ENCODE measurements at places on chromosomes 6 and 20.

- no peak for DNase-seq
These were observed 22.3 kb downstream of the NPEPL1 start for GRCh38 chr20:58714923-58715351.

DNA sequence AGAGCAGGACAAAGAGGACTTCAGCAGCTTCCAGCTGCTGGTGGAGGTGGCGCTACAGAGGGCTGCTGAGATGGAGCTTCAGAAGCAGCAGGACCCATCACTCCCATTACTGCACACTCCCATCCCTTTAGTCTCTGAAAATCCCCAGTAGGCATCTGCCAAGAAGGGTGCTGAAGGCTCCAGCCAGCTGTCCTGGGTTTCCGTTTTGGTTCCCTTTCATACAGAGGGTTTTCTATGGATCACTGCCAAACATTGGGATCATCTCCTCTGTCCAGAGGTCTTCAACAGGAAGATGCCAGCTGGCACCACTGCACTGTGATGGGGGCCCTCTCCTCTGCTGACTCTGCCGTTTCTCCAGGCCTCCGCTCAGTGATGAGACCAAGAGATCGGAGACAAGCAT lies 14.3 kb upstream of the RAB5IF start:
- no peak for DNase-seq

DNA sequence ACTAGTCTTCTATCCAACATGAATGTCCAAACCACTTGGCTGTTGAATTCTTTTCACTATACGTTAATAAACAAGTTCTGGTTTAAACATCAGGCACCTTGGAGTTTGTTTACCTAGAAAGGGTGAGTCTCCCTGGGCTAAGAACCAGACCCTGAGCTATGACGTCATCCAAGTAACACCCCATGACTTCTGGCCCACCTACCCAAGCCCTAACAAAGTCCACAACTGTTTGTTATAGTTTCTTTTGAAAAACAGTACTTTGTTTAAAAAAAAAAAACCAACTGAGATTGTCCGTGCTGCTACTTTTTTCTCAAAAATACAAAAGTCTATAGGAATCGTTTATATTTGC lies 146.9 kb upstream of the BEND6 start:
- no peak for DNase-seq

GRCh38 chr20:32235331-32236047 lies 27.8 kb downstream of the POFUT1 start:
- DNase-seq, result no peak

GRCh38 chr20:63290677-63291472 lies 2.1 kb upstream of the COL20A1 start:
- peak; percentile 69 for DNase-seq

DNA sequence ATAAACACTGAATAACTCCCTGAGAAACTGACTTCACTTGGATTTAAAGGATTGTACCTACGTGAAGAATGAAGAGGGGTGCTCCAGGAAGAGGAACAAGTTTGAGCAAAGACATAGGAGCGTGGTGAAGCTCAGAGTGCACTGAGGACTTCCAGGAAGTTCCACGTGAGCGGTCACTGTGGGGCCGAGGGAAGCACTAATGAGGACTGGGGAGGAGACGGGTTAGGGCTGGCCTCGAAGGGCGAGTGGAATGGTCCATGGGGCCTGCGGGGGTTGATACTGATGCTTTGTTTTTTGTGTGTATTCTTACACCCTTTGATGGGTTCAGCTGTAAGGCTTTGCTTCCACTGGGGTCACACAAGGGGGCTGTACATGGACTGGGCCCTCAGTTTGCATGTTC lies 91.9 kb downstream of the CDH4 start:
- no peak for DNase-seq

- DNase-seq, result no peak
These were observed 78.0 kb downstream of the RWDD2A start for GRCh38 chr6:83270971-83271719.

GRCh38 chr6:53179961-53180651 lies 31.5 kb upstream of the GCM1 start:
- peak; percentile 14 for DNase-seq

DNA sequence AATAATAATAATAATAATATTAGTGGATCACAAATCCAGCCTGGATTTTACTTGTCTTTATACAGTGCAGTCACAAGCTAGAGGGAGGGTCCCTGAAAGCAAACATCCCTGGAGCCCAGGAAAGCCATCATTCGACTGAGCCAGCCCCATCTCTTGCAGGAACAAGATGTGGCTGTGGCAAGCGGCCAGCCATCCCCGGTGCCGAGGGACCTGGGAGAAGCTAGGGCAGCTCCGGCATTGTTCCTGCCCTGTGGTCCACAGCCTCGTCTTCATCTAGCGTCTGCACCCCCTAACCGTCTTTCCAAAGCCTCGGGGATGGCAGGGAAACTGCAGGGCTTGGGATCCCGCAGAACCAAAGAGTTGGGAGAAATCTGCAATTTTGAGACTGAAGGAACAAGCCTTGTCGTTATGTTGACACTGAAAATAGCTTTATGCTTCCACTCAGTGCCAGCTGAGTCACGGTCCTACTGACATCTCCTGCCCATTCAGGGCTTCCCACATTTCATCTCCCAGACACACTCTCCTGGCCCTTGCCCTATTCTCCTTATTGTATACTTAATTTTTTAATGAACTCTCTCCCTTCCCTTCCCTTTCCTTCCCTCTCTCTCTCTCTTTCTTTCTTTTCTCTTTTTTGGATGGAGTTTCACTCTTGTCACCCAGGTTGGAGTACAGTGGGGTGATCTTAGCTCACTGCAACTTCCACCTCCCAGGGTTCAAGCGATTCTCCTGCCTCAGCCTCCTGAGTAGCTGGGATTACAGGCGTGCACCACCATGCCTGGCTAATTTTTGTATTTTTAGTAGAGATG lies 62.5 kb upstream of the ZNFX1 start:
- no peak for DNase-seq

DNA sequence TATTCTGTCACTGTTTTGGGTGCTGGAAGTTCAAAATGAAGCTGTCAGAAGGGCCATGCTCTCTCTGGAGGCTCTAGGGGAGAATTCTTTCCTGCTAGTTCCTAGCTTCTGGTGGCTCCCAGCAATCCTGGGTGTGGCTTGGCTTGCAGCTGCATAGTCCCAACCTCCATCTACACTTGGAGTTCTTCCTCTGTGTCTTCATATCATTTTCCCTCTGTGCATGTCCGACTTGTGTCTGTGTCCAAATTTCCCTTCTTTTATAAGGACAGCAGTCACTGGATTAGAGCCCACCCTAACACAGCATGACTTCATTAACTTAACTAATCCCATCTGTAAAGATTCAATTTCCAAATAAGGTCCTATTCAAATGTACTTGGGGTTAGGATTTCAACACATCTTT lies 23.3 kb upstream of the ENPP1 start:
- DNase-seq, result no peak

DNA sequence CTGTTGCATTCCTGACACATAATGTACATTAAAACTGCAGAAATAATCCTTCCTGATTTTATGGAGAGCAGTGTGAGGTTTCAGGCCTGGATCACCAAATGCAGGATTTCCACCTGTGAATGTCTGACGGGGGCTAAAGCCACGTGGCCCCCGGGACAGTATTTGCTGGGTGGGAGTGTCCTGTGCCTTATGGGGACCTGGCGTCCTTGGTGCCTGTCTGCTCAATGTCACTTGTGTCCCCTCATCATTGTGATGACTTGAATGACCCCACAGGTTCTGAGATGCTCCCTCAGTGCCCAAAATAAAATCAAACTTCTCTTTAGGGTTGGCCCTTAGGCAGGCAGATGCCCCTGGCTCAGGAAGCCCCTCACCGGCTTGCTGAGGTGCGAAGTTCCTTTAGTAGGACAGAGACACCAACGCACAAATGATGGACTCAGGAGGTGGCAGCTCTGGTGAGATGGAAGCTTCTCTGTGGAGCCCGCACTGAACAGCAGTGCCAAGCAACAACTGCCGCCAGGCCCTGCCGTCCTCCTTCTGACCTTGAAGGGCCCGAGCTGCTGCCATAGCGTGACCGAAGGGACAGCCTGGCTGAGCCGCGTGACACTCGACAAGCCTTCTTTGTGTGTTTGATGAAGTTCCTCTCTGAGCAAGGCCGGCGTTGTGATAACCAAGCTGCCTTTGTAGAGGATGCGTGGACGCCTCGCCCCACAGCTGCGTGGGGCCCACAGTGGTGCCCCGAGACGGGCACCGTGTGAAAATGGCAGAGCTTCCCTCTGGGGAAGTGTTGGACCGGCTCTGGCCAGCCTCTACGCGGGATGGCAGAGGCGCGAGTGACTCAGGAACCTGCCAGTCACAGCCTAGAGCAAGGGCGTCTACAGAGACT lies 30.9 kb downstream of the FRMD1 start:
- DNase-seq, result no peak

- no peak for DNase-seq
These were observed 48.8 kb downstream of the PRL start for GRCh38 chr6:22247916-22248482.

DNA sequence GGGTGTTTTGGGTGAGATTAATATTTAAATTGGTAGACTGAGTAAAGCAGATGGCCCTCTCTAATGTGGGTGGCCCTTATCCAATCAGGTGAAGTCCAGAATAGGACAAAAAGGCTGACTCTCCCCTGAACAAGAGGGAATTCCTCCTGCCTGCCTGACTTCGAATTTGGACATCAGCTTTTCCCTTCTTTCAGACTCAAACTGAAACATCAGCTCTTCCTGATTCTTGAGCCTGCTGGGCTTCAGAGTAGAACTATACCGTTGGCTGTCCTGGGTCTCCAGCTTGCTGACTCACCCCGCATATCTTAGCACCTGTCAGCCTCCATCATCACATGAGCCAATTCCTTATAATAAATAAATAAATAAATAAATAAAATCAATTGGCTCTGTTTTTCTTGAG lies 15.0 kb upstream of the TGM6 start:
- DNase-seq, result no peak

GRCh38 chr6:85580118-85580877 lies 13.4 kb downstream of the SNX14 start:
- DNase-seq, result no peak

- no peak for DNase-seq
These were observed 93.2 kb upstream of the MAN1A1 start for GRCh38 chr6:119442776-119443184.

- DNase-seq, result no peak
These were observed 289.1 kb downstream of the TAF4 start for GRCh38 chr20:61776491-61777075.

- peak; percentile 42 for DNase-seq
These were observed 805 bp downstream of the MSH5 start for GRCh38 chr6:31740397-31741223.

DNA sequence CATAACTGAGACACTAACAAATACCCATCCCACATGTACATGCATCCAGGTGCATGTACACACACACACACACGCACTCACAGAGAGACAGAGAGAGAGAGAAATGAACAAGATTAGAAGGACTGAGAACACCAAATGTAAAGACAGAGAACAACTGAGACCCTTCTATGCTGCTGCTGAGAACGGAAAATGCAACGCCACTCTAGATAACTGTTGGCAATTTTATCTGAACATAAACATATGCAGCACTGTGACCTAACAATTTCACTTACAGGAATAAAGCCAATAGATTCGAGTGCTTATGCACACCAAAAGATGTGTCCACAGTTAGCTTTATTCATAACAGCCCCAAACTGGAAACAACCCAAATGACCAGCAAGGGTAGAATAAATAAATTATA lies 103.8 kb upstream of the LY86 start:
- DNase-seq, result no peak

GRCh38 chr6:68544450-68544849 lies 90.6 kb upstream of the ADGRB3 start:
- no peak for DNase-seq

DNA sequence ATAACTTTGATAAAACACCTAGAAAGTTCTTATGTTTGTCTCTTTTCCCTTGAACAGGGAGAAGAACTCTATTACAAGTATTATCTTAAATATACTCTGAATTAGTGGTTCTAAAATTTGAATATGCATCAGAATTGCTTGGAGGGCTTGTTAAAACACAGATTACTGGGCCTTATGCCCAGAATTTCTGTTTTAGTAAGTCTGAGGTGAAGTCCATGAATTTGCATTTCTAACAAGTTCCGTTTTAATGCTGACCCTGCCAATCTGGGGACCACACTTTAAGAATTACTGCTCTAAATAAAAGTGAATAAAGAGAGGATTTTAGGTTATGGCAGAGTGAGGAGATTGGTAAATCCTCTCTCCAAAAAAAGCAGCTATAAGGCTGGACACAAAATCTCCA lies 168.1 kb upstream of the FLRT3 start:
- DNase-seq, result no peak

- no peak for DNase-seq
These were observed 18.3 kb upstream of the PYGB start for GRCh38 chr20:25229486-25230165.

DNA sequence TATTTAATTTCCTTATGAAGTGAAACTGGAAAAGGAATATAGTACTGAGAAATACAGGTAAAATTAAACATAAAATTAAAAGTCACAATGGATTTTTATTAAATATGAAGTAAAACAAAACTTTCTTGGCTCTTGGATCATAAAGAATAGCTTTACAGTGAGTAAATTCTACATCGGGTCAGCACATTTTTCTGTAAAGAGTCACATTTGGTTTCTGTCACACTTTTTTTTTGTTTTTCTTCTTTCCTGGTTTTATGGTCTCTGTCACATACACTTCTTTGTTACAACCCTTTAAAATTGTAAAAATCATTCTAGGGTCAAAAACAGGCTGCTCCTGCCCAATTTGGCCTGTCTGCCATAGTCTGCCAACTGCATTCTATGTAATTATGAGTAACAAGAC lies 254.4 kb upstream of the POU3F2 start:
- no peak for DNase-seq

DNA sequence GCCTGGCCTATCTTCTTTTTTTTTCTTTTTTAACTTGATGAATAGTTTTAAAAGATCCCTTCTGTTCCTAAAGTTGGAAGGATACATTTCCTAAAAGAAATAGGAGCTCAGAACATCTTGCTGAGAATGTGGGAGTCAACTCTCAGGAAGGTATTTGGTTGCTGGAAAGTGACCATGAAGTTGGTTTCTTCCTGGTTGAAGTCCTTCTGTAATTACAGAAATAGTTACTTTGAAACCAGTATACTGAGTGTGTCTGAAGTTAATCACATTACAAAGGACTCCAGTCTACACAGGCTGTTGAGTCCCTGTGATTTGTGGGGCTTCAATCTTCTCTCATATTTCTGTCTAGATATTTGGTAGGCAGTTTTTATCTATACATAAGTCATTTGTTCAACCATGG lies 9.8 kb upstream of the PLEKHG1 start:
- no peak for DNase-seq

DNA sequence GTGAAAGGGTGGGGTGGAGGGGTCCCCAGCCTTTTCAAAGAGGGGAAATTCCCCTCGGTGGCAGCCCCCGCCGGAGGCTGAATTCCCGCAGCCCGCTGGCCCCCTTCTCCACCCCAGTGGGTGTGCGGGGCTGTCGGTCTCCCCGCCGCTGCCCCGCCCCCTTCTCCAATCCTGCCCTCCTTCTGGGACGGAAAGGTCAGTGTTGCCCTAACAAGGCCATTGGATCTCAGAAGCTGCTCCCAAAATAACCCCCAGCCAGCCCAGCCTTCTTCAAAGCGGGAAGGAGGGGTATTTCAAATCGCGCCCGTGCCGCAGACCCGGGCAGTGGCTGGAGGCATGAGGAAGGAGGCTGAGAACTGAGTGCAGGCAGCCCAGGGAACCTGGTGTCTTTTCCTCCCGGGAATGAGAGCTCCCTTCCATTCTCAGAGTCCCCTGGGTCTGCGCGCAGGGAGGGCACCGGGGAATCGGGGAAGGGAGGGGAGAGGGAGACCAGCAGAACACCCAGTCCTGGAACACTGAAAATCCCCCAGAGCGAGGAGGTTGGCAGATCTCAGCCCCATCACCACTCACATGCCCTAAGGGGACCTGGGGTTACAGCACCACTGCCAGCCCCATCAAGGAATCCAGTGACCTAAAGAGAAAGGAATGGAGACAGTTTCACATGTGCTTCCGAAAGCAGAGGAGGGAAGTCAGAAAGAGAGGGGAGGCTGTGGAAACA lies at the start of gene JPH2:
TSS of gene JPH2 (minus strand) at position 135 of the 718 bp plus-strand sequence. CDS start 483 bp downstream, outside the sequence.
- no peak for DNase-seq
